ENCODE measurements at places on chromosomes 5 and 9.

GRCh38 chr9:95970317-95970716, 94.8 kb downstream of the ERCC6L2 start:
- no peak for DNase-seq

DNA sequence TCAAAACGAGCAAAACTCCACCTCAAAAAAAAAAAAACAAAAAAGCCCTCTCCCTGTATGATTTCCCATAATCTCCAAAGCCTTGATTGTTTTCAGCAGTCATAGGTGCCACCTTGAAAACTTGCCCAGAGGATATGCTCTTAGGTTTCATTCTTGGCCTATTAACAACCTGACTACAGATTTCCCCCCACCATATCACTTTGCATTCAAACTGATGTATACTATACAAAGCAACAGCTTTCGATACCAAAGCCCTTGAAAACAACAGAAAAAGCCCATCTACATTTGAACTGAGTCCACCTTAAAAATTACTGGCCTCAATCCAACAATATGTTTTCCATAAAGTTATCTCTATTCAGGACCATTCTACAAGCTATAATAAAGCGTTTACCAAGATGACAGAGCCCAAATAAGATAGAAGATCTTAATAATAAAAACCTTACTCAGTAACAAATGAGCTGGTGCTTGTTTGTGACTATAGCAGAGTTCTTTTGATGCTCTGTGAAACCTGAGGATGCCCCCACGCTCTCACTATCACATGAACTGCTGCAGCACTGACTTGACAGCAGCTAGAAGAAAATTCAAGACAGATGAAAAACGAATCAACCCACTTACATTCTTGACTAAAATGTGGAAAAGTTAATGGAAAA, 44.4 kb downstream of the FNBP1 start:
- no peak for DNase-seq

GRCh38 chr9:124122813-124123462, 111.4 kb downstream of the LHX2 start:
- no peak for DNase-seq

- no peak for DNase-seq
Observed at GRCh38 chr9:95627802-95628201, 111.0 kb upstream of the PTCH1 start.

DNA sequence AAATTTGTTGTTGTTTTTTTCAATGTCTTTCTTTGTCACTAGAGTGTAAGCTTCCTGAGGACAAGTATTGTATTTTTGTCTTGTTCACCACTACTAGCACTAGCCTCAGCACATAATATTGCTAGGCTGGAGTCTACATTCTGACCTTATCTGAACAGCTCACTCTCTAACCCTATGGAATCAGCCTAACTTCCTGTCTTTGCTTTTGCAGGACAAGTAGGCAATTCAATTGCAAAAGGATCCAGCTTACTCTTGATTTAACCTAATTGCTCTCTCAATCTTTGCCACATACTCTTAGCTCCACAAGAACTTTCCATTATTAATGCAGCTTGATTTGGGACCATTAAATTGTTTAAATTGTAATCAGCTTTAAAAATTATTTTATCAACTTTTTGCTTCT, 308.5 kb downstream of the MAN2A1 start:
- no peak for DNase-seq

DNA sequence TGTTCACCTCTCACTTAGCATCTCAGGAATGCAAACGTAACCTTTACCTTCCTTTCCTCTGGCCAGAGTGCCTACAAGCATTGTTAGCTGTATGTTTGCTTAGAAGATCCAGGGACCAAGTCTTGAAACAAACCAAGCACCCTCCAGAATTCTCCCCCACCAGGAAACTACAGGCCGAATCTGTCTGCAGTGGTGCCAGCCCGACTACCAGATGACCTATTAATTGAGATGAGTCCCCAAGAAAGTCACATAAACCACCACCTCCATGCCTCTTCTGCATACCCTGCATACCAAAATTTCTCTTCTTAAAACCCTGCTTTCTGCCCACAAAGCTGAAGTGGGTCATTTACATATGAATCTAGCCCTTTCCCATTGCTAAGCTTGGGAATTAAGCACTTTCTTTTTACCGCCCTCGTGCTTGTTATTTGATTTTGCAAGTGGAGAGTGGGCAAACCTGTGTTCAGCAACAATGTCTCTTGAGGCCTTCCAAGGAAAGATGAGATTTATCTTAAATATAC, 1239.1 kb downstream of the CDH12 start:
- DNase-seq, result no peak

GRCh38 chr5:113003763-113004162, 27.2 kb downstream of the DCP2 start:
- DNase-seq, result no peak

Data from NCI-H2081 treated with DMSO at 0.1 percent for 48 hours (cell line).